ENCODE measurements at places on chromosomes 11 and 22. TPM values are rescaled to one million over a fixed set of nuclear protein-coding genes. Genes with fewer than 3 reads are reported as not detected.

DNA sequence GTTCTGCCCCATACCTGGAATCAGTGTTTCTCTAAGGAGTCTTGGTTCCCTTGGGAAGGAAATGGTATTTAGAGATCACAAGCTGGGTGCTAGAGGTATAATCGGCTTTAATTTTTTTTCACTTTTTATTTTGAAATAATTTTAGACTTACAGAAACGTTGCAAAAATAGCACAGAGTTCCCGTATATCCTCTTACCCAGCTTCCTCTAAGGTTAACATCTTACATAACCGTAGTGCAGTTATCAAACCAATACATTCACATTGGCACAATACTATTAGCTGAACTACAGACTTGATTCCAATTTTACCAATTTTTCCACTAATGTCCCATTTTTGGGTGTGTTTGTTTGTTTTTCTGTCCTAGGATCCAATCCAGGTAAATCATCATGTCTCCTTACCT lies 63.8 kb downstream of the RBX1 start:
- no peak for DNase-seq

GRCh38 chr22:41048791-41049717 lies 43.3 kb upstream of the EP300 start:
- peak; percentile 92 for DNase-seq

- peak; percentile 83 for DNase-seq
Measured at GRCh38 chr11:26964339-26964738, 29.6 kb upstream of the FIBIN start.

GRCh38 chr22:24067587-24068376 lies 56.7 kb downstream of the CABIN1 start:
- DNase-seq, result no peak

- DNase-seq, result no peak
Measured at GRCh38 chr11:64751136-64751535, 7.2 kb upstream of the RASGRP2 start.

DNA sequence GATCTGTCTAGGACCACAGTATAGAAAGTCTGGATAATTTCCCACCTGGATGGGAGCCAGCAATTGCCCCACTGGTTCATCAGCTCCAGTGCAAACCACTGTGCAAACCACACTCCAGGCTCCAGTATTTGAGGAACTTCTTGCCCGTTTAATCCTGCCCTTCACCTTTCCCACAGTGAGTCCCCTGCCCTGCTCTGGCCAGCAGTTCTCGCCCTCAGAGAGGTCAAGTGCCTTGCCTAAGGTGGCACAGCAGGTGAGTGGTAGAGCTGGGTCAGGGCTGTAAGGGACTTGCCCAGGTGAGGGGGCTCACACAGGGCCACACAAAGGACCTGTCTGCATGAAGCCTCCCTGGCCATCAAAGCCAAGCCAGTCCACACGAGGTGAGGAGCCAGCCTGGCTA lies 24.1 kb downstream of the MS4A10 start:
- DNase-seq, result no peak

Gene EED
- polyA plus RNA-seq, result 50.4 TPM
